Adrenal gland (tissue), 19 donors: ENCODE measurements at places on chromosomes 11 and 22. TPM values are rescaled to one million over a fixed set of nuclear protein-coding genes. Genes with fewer than 3 reads are reported as not detected.

GRCh38 chr22:39205344-39206021, 39.3 kb downstream of the PDGFB start:
- H3K27me3 ChIP-seq = no peaks in the 10 kb centered on the region
- H3K4me1 ChIP-seq = no peaks in the 10 kb centered on the region
- H3K27ac ChIP-seq = no peak overlapping the region

- peaks cover 5% of the 10 kb centered on the region for H3K4me1 ChIP-seq
- H3K27me3 ChIP-seq = no peaks in the 10 kb centered on the region
- H3K36me3 ChIP-seq = no peaks in the 10 kb centered on the region
- H3K27ac ChIP-seq = peak overlapping the region; percentile 61
Observed at GRCh38 chr22:41367039-41367679, 14.6 kb upstream of the TEF start.

GRCh38 chr11:111557425-111558111, 17.0 kb downstream of the LAYN start:
- no peak overlapping the region for H3K4me3 ChIP-seq
- H3K36me3 ChIP-seq = no peaks in the 10 kb centered on the region
- H3K4me1 ChIP-seq = no peaks in the 10 kb centered on the region
- no peak for DNase-seq

GTSE1 gene
- total RNA-seq = 1.5 TPM

SSTR3 gene
- total RNA-seq = 0.28 TPM

GRCh38 chr22:33116841-33117547, 58.8 kb upstream of the SYN3 start:
- no peak overlapping the region for H3K4me3 ChIP-seq
- no peaks in the 10 kb centered on the region for H3K4me1 ChIP-seq
- no peak overlapping the region for H3K27ac ChIP-seq
- DNase-seq = no peak

CLMP gene
- total RNA-seq = 18.1 TPM

MS4A1 gene
- total RNA-seq = not detected

- H3K27ac ChIP-seq = peak overlapping the region; percentile 95
- no peaks in the 10 kb centered on the region for H3K36me3 ChIP-seq
- H3K4me1 ChIP-seq = peaks cover 23% of the 10 kb centered on the region
- no peak for DNase-seq
- H3K27me3 ChIP-seq = no peaks in the 10 kb centered on the region
Observed at GRCh38 chr11:27470826-27471588, 1.6 kb downstream of the LGR4 start.
